Endothelial cell (in vitro differentiated cells): ENCODE measurements at places on chromosomes 12 and 14.

DNA sequence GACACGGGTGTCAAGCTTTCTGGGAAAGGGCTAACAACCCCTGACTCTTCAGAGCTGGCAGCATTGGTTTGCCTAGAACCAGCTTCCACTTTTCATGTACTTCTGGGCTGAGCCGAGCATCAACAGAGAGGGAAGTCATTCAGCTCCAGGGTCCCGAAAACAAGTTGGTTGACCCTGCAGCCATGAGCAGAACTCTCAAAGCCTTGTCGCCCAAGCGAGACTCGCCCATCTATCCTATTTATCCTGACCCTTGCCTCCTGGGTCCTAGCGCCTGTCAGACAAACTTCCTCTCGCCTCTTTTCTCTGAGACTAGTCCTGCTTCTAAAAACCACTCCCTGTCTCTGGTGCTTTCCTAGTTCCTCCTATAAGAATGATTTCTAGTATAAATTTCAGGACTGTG is 47.9 kb downstream of the ASCL4 start:
- DNase-seq, result no peak

DNA sequence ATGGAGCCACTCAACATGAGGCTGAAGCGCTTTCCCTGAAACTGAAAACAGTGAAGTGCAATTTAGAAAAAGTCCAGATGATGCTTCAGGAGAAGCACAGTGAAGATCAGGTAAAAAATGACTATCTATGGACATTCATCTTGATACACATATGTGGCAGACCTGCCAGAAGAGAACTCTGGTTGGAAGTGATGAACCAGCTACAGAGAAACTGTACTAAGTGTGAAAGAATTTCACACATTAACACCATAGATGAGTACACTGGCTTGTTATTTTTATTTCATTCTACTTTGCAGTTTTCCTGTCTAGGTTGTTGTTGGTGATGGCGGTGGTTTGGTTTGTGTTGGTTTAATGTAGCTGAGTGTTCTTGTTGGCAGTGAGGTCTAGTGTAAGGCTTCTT is 174.7 kb downstream of the ESR2 start:
- DNase-seq, result no peak

GRCh38 chr12:57460841-57461275 is 1.3 kb downstream of the GLI1 start:
- peak; percentile 61 for DNase-seq

DNA sequence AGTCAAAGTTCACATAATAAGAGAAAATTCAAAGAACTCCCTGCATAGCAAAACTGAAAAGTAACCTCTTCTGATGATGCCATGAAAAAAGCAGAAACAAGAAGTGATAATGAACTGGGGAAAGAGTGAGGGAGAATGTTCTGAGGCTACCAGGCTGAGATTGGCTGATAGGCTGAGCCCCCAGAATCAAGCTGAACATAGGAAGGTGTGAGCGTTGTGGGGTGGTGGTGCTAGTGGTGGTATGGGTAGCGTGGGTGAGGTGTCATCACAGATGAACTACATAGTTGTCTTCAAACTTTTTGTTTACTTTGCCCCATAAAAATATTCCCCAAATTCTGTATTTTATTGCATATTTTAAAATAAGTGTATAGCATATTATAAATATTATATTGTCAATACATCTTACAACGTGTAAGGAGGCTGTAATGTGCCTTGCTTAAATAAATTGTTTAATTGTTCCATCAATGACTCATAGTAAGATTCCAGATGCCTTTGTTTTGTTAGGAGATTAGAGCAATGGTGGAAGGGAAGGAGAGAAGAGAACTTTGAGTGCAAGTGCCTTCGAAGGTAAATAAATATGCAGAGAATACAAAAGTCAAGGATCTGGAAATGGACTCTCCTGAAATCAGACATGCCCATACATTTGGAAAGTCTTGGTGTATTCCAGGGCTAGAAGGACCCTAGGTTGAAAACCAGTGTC is 15.8 kb upstream of the CFAP54 start:
- no peak for DNase-seq

DNA sequence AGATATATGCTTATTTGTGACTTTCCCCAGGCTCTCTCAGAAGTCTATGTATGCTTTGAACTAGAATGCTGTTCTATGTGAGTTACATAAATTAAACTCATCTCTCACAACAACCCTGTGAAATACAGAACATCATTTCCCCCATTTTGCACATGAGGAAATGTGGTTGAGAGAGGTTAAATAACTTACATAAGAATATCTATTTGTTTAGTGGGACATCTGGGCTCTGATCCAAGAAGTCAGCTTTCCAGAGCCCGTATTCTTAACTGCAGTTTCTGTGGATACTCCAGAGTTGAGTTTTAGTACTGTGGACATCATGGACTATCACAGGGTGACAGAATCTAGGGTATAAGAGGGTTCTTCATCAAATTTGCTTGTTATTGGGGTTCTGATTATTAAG is 242.5 kb upstream of the ARHGAP5 start:
- no peak for DNase-seq

- no peak for DNase-seq
Observed at GRCh38 chr12:105192624-105193225, 43.2 kb downstream of the APPL2 start.

DNA sequence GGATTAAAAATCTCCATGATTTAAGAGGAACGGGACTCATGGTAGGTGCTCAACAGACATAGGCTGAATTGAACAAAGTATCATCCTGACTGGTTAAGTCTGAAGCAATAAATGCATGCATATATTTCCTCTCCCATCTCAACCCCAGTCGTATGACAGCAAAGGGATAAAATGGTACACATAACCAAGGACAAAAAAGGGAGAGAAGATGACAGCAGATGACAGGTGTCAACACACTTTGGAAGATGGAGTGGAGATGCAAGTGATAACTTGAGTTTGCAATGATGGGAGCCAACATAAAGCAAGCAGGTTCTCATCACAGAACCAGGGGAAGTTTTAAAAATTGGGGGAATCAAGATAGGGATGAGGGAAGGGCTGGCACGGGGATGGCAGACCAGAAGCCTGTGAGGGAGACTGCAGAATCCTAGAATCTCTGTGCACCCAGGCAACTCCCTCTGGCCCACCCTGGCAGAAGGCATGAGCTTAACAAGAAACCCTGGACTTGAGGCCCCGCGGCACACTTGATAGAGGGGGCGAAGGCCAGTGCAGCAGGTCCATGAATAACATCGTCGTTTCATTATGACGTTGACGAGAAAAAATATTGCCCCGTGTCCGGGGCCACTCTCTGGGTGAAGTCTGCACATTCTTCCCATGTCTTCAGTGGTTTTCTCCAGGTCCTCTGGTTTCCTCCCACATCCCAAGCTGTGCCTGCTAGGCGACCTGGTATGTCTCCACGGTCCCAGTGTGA is 5.0 kb downstream of the C1RL start:
- no peak for DNase-seq

- DNase-seq, result no peak
Observed at GRCh38 chr14:29896354-29896821, 31.3 kb downstream of the PRKD1 start.

DNA sequence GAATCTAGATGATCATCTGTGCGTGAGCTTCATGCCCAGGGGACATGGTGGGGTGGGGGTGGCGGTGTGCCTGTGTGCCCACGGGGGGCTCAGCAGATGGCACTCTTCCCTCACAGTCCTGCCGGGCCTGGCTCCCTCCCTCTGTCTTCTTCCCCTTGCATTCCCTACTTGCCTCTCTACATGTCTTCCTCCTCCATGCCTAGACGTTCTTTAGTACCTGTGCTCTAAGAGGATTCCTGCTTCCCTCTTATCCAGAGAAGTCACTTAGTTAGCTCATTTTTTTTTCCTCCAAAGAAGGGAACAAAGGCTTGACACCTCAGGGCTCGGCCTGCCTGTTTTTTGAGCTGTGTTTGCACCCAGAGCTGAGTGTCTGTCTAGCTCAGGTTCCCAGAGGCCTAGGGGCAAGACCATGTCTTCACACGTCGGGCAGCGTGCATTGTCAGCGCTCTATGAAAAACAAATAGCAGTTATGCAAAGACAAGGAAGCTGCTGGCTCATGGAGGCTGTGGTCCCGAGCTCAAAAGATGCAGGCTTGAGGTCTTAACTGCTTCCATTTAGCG is 48.8 kb downstream of the NINJ2 start:
- DNase-seq, result no peak

GRCh38 chr14:68716698-68717097 is 76.2 kb downstream of the ZFP36L1 start:
- no peak for DNase-seq

DNA sequence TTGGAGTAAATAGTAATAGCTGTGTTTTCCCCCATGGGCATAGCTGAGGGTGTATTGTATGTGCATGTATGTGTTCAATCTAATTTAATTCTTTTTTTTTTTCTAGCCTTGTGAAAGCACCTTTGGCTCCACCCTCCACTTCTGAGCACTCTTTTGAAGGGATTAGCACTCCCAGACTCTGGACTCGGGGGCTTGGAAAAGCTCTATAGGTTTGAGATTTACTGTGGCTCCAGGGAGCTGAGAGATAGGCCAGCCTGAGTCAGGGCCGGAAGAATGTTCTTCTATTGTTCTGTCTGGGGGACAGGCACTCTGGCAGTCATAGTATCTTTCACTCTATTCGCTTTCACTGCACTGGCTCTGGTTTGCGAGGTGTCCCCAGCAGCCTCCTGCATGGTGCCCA is 540.0 kb upstream of the TBX3 start:
- no peak for DNase-seq

- DNase-seq, result peak; percentile 24
Observed at GRCh38 chr12:124881123-124881522, 17.5 kb upstream of the SCARB1 start.

DNA sequence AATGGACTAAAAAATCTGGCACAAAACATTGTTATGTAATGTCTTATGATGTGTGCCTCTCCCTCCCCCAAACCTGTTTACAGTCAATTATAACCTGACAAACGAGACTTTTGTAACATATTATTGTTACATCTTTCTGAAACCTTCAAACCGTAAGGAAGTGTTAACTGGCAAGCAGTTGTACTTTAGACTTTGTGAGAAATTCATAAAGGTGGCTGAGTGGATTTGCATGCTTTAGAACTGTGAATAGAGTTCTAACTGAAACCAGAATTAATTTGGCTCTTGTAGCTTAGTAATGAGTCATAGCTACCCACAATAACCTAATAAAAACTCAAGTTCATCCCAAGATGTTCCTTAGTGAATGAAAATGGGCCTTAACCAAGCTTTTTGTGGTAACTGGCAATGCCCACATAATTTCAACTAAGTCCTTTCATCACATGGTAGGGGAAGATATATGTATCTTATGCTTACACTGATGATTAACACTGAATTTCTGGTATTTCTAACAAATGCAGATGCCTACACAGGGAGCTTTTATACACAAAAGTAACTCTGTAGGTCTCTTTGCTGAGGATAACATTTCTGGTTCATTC is 29.7 kb downstream of the RAD9B start:
- no peak for DNase-seq

DNA sequence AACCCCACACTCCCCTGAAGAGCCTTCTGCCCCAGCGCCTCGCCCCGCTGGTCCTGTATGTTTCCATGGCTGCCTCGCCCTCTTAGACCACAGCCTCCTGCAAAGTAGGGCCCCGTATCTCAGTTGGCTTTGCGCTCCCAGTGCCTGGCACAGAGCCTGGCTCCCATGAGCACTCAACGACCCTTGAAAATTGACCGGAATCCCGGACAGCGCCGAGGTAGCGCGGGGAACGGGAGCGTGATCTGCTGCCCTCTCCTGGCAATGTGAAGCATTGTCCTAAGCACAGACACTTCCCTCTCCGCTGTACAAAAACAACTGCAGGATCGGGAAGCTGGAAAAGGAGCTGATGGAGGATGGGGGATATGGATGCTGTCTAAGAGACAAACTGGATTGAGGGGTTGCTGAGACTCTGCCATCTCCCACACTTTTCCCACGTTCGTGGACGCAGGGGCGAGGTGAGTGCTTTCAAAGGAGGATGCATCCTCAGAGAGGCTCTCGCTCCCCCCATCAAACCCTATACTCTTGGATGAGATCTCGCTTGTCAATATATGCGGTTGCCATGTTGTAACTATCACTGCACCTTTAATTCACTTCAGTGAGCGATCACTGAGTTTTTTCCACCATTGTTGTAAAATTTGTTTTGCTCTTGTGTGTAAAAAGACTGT is 10.7 kb upstream of the FKBP4 start:
- DNase-seq, result peak; percentile 75

DNA sequence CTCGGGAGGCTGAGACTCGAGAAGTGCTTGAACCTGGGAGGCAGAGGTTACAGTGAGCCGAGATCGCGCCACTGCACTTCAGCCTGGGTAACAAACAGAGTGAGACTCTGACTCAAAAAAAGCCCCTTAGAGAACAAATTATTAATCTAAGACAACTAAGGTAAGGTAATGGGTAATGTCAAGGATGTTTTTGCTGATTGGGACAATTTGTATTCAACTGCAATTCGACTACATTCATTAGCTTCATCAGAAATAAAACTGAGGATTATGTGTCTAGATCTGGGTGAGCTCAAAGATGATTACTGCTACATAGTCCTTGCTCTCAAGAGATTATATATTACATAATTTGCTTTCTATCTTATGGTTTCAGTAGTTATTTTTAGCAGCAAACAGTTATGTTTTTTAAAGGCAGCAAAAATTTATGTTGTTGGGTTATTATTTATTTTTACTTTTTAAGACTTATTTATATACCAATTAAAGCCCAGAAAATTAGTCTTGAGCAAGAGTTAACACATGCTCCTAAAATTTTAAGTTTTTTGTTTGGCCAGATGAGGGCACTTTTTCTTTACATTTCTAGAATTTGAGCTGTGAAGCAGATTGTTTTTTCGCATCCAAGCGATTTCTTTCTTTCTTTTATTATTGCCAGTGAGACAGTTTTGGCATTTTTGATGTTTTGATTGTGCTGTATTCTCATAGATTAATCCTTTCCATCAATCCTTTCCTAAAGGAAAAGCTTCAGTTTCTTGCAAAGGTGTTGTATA is 52.3 kb downstream of the PLEKHA5 start:
- no peak for DNase-seq

- DNase-seq, result no peak
Observed at GRCh38 chr14:84433961-84434360, 1096.0 kb upstream of the FLRT2 start.

DNA sequence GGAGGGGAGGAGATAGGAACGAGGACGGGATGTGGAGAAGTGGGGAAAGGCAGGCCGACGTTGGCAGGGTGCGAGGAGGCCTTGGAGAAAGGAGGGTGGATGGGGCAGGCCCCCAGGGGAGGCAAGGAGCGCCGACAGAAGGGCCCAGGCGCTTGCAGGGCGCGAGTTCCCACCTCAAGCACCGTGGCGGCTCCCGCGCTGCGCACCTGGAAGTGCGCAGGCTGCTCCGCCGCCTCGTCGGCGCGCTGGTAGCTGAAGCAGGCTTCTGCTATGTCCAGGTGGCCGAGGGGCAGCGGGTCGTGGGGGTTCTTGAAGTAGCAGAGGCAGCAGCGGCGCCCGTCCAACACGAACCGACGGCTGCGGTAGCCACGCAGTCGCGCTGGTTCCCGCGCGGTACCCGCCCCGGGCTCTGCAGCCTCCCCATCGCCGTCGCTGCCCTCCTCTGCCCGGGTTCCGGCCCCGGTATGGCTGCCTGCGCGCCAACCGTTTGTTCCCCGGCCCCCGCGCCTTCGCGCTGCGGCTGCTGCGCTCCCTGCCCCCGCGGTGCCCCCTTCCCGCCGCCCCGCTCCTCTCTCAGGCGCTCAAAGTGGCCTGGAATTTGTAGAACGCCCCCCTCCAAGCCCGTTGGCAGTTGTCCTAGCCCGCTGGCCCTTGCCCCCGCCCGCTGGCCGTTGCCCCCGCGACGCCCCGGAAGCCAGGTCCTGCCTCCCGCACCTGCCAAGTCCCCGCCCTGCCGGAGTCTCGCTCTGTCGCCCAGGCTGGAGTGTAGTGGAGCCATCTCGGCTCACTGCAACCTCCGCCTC is 1.1 kb upstream of the ACTR6 start:
- peak; percentile 40 for DNase-seq
